ENCODE measurements at places on chromosomes 7 and 10. TPM values are rescaled to one million over a fixed set of nuclear protein-coding genes. Genes with fewer than 3 reads are reported as not detected.

MTERF1 gene
- total RNA-seq, result 3.8 TPM

ASB10 gene
- 11.6 TPM for total RNA-seq

- peaks cover 21% of the 10 kb centered on the region for H3K4me1 ChIP-seq
- DNase-seq, result no peak
- H3K36me3 ChIP-seq, result no peaks in the 10 kb centered on the region
- H3K4me3 ChIP-seq, result no peak overlapping the region
- no peak overlapping the region for H3K27ac ChIP-seq
These were observed 247.6 kb upstream of the HGF start for GRCh38 chr7:82017334-82017943.

DNA sequence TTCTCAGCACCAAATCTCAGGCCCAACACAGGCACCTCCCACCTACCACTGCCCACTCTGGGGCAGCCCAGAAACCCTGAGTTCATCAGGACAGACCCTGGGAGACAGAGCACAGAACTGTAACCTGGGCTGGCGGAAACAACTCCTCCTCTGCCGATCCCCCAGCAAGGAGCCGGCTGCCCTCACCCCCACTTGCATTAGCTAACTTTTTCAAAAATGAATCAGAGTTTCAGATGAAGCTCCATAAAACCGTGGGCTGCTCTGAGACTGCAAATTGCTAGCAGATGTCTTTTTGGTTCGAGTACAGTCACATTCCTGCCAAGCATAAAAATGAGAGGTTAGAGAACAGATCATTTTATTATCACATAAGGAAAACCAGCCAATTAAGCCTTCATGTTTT is 93.4 kb upstream of the PARD3 start:
- DNase-seq, result no peak
- no peaks in the 10 kb centered on the region for H3K36me3 ChIP-seq
- H3K4me1 ChIP-seq, result no peaks in the 10 kb centered on the region

- no peaks in the 10 kb centered on the region for H3K27me3 ChIP-seq
- H3K4me3 ChIP-seq, result no peak overlapping the region
- H3K36me3 ChIP-seq, result no peaks in the 10 kb centered on the region
- H3K4me1 ChIP-seq, result no peaks in the 10 kb centered on the region
These were observed 2.9 kb downstream of the HKDC1 start for GRCh38 chr10:69223028-69223342.

Data from right atrium auricular region (tissue), 2 donors.